Neural crest cell (in vitro differentiated cells): ENCODE measurements at places on chromosomes 1 and 21. TPM values are rescaled to one million over a fixed set of nuclear protein-coding genes. Genes with fewer than 3 reads are reported as not detected.

Gene IGSF21
- 0.35 TPM in 1 of 2 replicates, not detected in the other for total RNA-seq

Gene STUM
- total RNA-seq, result 0.86 and 1.1 TPM in 2 replicates

Gene GBP7
- total RNA-seq, result not detected in 2 replicates

Gene RGSL1
- not detected in 2 replicates for total RNA-seq

Gene CR1L
- not detected in 2 replicates for total RNA-seq

Gene ADORA1
- total RNA-seq, result 1.9 and 2.0 TPM in 2 replicates

Gene CNIH3
- 3.8 and 4.2 TPM in 2 replicates for total RNA-seq

Gene ELK4
- 30.1 and 33.1 TPM in 2 replicates for total RNA-seq

Gene CASQ2
- total RNA-seq, result 0.11 and 0.12 TPM in 2 replicates
